ENCODE measurements at places on chromosomes 4 and X.

DNA sequence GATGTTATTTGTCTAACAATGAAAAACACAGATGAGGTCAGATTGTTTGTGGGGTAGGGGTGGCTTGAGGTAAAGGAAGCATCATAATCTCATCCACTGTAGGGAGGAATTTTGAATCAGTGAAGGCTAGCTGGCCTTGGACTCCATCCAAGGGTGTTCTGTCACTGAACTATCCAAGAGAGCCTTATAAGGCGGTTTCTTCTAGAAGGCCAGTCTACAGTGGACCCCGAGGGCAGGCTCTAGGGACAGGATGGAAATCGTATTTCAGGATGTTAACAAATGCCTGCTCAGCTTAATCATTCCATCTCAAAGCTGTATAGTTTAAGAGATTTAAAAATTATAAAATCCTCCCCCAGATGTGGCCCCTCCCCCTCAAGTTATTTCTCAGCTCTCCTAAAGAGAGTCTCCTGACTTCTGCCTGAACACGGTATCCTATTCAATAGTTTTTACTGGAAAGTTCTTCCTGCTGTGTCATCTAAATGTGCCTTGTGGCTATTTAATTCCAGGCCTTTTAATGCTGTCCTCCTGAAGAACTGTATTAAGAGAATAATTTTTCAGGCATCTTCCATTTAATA is 8.0 kb downstream of the IGFBP7 start:
- peak; percentile 78 for DNase-seq

DNA sequence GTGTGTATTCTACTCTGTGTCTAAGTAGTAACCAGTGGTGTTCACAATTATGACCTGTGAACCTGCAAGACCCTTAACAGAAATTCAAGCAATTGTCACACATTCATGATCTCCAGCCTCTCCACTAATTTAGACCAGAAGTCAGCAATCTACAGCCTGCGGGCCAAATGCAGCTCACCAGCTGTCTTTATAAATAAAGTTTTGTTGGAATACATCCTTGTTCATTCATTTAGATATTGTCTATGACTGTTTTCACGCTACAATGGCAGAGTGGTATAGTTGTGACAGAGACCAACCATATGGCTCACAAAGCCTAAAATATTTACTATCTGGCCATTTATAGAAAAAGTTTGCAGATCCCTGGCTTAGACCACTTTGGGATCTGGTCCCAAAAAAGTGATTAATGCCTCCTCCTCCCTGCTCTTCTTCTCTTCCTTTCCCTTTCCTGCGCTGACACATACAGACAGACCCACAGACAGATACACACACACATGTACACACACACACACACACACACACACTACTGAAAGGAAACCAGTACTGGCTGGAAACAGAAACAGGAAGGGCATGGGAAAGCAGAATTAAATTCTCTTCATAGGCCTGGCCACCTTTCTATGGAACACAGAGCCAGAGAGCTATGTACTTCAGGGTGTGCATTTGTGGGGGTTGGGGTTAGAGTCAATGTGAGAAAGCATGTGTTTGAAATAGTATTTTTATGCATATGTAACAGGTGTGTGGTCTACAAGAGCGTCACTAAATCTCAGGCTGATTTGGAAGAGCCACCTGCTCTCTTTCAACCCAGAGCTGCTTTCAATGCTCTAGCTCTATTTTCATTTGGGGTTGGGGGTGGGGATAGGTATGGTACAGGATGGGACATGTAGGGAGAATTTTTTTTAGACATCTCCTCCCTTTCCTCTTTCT is 49.7 kb upstream of the TMEM164 start:
- DNase-seq: no peak

DNA sequence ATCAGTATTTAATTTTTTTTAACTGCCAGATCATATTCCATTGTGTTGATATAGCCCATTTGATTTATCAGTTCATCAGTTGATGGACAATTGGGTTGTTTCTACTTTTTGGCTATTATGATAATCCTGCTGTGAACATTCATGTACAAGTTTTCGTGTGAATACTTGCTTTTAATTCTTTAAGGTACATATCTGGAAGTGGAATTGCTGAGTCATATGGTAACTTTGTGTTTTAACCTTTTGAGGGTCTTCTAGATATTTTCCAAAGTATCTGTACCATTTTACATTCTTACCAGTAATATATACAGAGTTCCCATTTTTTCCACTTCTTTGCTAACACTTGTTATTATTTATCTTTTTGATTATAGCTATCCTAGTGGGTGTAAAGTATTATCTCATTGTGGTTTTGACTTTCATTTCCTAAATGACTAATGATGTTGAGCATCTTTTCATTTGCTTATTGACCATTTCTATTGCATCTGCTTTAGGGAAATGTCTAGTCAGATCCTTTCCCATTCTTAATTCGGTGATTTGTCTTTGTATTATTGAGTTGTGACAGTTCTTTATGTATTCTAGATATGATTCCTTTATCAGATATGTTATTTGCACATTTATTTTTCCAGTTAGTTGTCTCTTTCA is 75.2 kb upstream of the NUDT6 start:
- DNase-seq: no peak

DNA sequence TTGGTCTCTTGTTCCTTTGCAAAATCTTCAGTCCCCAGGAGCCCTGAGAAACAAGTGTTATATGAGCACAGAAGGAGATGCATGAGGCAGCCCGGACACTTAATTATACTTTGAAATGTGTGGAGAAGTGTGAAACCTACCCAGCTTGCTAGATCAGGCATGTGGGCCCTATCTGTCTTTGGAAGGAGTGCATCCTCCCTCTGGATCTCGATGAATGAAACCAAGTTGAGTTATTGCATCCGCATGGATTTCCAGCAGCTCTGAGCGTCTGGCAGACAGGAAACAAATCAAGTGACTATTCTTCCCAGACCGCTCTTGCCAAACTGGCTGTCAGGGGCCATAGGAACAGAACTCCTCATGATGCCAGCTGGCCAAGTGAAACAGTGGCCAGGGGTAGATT is 19.6 kb upstream of the SOWAHD start:
- no peak for DNase-seq

GRCh38 chr4:148207068-148207467 is 235.1 kb downstream of the NR3C2 start:
- DNase-seq: no peak

DNA sequence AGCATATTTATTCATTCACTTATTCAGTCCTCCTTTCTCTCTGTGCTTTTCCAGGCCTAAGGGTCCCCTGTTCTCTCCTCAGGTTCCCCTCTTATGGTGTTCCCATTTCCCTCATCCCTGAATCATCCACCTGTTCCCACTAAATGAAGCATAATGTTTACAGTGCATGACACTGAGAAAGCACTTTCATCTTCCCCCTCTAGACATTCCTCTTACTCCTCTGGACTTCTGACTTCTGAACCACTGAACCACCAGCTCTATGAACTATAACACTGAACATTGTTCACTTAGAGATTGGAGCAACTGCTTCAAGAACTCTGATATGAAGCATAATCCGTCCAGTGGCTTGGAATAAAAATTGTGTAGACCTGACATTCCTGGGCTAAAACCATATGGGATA is 59.5 kb downstream of the CD38 start:
- no peak for DNase-seq

- DNase-seq: no peak
Observed at GRCh38 chr4:111806331-111806730, 338.9 kb upstream of the FAM241A start.

GRCh38 chrX:17829566-17829965 is 31.5 kb downstream of the RAI2 start:
- DNase-seq: no peak

GRCh38 chrX:101057093-101057714 is 5.3 kb upstream of the TRMT2B start:
- DNase-seq: no peak

DNA sequence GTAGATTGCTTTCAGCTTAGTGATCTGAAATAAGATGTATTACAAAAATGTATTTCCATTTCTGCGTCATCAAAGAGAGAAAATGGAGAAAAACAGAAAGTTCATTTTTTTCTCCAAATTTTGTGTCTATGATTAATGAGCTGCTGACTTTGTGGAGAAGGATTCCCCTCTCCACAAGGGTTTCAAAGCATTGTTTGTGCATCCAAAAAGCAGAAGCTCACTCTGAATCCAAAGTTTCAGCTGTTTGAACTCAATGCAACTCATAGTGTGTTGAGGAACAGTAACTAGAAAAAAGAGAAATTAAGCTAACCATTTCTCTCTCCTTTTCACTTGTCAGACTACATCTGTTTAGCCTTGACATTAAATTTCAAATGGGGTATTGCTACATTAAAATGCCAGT is 62.9 kb upstream of the SLC7A11 start:
- DNase-seq: no peak

DNA sequence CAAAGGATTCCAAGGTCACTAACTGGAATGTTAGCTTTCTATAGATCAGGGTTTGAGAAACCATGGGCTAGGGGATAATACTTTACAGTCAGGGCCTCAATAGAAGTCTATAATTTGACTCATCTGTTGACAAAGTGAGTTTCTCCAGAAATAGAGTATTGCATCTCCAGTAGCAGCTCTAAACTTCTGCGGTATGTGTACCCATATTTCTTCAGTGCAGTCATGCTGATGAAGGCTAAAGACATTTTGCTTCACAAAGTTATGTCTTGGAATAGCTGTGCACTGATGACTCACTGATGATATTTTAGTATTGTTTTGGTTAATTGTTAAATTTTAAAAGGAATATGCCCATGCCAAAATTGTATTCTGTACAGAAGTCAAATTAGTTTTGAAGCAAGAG is 464.9 kb upstream of the AMOT start:
- peak; percentile 21 for DNase-seq

DNA sequence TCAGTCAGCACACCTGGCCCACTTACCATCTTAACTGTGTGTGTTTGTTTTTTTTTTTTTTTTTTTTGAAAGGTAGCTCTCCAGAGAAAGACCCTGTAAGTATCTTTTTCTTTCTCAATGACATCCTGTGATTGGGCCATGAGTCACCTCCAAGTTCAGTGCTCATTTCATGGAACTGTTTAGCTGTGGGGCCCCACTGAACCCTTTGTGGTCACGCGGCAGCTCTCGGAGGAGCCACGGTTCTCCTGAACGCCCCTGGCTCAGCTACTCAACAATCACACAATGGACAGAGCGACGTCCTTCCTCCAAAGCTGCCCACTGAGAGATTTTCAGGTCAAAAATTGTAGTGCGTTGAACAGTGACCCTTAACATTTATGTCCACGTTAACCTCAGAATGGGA is 14.2 kb upstream of the IL3RA start:
- DNase-seq: no peak

- DNase-seq: no peak
Observed at GRCh38 chr4:7121866-7122653, 54.2 kb upstream of the GRPEL1 start.

DNA sequence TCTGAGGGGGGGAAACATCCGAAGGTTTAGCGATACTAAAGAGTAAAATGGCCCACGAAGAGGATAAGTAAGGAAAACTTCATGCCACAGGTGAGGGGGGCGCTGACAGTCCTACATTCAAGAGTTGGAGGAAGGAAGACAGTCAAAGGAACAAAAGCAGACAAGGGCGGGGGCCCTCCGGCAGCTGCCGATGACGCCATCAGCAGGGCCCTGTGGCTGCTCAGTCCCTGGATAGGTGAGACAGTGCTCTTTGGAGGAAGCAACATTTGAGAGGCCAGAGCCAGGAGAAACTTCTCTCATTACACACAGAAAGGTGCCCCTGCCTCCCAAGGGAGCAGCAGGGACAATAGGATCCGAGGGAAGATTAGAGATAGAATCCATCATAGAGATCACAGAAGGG is 41.5 kb downstream of the RAB40AL start:
- no peak for DNase-seq

DNA sequence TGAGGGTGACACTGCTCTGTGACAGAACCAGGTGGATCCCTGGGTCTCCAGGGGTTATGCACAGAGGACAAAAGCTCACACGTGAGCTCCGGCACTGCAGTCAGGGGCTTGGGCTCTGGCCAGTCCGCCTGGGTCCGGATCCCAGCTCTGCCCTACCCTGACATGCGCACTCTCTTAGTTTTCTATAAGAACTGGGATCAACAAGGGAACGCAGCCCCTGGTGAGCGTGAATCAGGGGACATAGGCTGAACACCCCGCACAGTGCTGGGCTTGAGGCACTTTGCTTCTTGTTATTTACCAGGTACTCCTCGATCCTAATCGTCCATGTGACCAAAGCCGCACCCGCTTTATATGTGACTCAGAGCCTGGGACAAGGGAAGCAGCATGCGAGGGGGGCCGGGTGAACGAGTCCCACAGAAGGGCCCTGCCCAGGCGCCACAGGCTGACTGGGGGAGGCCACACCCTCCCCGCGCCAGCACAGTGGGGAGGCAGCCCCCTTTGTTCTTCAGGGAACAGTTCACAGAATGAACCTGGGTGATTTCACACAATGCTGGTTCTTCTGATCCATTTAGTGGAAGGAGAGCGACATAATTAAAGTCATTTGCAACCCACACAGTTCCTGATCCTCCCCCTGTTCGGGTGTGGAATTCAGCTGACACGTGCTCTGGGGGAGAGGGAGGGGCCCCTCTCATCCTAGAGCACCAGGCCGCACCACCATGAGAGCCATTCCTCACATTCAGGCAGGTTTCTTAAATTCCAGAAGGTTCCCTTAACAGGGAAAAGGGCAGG is 55.5 kb downstream of the WFS1 start:
- DNase-seq: no peak

DNA sequence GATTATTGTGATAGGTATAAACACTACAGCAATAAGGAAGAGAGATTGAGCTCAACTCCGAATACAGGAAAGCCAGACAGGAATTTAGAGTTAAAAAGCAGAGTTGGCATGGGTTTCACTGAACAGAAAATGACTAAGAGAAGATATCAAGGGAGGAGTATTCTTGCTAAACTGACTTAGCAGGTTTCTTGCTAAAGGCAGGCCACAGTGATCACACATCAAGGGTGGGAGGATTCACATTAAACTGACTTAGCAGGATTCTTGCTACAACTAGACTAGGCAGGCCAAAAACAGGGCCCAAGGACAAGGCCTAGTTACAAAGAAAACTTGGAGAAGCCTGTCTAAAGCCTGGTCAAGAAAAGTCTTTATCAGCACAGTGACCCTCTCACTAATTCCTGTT is 195.1 kb downstream of the MAGEB5 start:
- no peak for DNase-seq

DNA sequence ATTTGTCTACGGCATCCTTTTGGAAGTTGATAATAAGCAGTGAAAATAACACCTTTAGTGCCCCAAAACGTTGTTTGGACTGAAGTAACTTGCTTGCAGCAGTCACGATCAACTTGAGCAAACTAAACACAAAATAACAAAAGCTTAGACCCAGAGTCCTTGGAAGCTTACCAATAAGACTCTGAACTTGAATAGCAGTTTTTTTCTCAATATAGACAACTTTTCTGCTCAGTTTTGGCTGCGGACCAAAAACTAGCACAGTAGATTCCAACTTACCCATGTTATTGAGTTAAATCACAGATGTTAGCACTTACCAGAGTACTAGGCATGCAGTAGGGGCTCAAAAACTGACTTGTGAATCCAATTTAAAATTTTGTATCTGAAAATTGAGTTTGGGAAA is 746.9 kb downstream of the PCDH19 start:
- no peak for DNase-seq

GRCh38 chrX:25066131-25066530 is 50.4 kb upstream of the ARX start:
- DNase-seq: no peak

Data from stromal cell of bone marrow (primary cell).